ENCODE measurements at places on chromosomes 12 and 14.
A peak's percentile ranks its signal among the peaks of the same experiment; 100 is the strongest.

GRCh38 chr12:25957793-25958427, 572 bp upstream of the RASSF8 start:
- no peak for DNase-seq

GRCh38 chr12:70644861-70645260, 7.6 kb upstream of the PTPRB start:
- no peak for DNase-seq

- no peak for DNase-seq
Measured at GRCh38 chr14:97916669-97917568, 1119.7 kb downstream of the VRK1 start.

DNA sequence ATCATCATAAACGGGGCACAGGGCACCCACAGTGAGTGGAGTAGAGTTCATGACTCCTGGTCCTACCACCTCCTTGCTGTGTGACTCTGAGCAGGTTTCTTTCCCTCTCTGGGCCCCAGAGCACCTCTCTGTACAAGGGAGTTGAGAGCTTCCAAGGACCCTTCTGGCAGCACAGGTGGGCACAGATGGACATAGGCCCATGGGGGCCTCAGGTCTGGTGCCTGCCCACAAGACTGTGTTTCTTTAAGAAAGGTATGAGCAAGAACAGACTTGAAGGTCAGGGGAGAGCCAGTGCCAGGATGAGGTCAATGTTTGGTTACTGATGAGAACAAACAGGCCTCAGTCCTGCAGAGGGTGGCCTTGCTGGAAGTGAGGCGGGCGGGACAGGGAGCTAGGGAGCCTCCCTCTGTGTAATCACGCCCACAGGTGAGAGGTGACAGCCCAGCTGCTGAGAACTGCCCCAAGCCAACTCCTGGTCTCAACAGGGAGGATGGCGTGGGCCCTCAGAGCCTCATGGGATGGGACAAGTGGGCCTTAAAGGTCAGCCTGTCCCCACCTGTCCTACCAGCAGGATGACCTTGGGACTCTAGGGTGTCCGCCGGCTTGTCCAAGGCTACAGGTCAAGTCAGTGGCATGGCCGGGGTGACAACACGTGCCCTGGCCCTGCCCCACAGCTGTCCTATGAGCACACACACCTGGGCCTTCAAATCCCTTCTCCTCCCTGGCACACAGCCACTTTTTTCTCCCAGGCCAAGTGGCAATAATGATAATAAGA, 49.1 kb downstream of the CCDC85C start:
- DNase-seq: no peak

DNA sequence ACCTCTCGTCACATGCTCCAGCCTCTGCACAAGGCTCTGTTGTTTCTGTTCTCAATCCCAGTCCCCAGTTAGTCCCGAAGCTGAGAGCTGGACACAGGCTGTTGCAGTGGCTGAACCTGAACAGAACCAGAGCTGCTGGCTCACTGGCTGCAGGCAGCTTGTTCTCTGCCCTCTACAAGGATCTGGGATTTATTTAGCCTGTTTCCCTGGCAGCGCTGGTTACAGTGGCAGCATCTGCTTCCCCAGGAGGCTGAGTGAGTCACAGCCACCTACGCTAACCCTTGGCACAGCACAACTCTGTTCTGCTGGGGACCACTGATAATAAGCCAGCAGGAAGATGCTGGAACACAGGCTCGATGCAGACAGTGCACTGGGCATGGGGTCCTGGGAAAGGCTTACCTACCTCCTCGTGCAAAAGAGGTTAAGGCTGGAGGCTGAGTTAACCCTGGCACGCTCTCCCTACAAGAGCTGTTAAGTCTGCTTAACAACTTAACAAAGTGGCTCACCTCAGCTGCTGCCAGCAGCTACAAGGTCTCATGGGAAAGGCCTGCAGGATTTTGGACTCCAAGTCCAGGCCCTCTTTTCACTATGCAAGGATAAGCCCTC, 299.6 kb downstream of the PCNX1 start:
- peak; percentile 12 for DNase-seq

- no peak for DNase-seq
Measured at GRCh38 chr12:68975811-68976210, 42.8 kb upstream of the CPM start.

DNA sequence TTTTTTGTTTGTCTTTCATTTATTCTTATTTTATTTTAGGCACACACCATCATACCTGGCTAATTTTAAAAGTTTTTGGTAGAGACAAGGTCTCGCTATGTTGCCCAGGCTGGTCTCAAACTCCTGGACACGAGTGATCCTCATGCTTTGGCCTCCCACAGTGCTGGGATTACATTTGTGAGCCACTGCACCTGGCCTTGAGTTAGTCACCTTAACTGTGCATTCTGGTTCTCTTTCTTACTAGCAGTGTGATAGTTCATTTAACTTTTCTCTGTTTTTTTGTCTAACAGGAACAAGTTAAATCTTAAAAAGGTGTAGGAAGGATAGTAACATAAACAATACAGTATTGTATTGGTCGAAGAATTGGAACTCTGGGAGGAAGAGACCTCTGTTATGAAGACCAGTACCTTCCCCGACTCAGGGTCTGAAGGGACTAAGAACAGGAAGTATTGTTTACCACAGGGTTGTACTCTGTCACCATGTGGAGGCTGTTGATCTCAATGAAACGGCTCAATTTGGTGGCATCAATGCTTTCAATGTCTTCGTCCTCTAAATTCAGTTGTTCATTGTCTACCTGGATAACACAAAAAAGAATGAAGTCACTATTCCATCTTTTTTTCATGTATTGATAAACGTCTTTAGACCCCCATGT, 17.7 kb downstream of the ERP27 start:
- DNase-seq: no peak

DNA sequence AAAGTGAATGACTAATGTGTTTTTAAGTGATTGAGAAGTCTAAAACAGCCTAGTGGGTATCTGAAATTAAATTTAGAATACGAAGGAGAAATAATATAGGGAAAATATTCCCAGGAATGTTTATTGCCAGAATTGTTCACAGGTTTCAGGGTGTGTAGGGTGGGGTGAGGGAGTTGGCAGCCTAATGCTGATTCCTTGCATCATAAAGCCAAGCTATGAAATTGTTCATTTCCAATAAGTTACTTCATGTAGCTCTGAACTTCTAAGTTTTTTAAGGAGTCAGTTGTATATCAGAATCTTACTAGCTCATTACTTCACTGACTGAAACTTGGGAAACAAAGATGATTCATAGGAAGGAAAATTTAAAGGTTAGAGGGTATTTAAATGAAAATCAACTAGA, 56.4 kb downstream of the RAB35 start:
- DNase-seq: no peak
